Amygdala (tissue), 56 donors: ENCODE measurements at places on chromosomes 12 and 14.

- no peak for DNase-seq
These were observed 154.3 kb downstream of the NTF3 start for GRCh38 chr12:5586201-5586600.

DNA sequence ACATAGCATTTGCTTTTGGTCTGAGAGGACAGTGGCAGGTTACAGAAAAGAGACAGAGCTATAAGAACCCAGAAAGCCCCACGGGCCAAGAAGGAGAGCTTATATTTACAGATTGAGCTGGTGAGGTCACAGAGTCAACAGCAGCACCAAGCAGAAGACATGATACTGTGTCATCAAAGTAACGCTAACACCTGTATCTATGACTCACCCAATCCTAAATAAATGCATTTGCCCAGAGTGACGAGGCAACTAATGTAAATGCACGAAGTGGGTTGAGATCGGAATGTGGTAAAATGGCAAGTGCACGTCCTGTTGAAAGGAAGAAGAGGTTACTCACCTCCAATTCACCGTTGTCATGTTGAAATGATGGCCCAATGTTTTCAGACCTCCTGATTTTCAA is 6.7 kb upstream of the CD163L1 start:
- no peak for DNase-seq

DNA sequence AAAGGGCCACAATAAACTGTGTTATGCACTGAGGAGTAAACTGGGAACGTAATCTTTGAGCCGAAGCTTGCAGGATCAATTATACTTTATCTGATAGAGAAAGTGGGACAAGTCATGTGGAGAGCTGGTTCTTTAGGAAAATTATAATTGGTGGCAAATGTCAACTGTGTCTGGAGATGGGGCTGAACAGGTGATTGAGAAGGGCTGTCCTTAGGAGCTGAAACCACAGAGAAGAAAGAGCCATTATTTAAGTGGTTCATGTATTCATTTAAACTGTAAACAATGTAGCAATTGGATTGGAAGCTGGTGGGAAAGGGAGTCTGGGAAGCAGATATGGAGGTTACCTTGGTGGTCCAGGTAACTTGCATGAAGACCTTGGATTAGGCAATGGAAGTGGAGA is 193.1 kb downstream of the NPAS3 start:
- no peak for DNase-seq

DNA sequence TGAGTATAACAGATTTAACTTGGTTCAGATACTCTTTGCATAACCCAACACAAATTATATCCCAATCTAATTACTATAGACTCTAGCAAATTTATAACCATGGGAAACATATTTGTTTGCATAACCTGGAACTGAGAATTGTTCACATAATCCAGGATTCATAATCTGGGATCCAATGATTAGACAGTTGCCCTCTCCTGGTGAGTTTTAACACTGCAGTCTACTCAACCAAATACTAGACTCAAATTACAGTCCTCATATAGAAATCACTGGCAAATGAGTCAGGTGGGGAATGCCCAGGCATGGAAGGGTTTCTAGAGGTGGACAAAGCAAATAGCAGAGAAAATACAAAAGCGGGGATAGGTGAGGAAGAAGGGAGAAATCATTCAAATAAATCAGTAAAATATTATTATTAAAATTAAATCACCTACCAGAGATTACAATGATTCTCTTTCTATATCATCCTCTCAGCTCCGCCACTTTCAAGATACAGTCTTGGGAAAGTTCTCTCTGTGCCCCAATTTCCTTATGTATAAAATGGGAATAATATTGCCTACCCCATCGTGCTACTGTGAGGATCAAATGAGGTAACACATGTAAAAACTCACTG is 9.4 kb downstream of the GCH1 start:
- DNase-seq, result no peak

- no peak for DNase-seq
These were observed 412.4 kb downstream of the PCNX1 start for GRCh38 chr14:71319666-71320065.

DNA sequence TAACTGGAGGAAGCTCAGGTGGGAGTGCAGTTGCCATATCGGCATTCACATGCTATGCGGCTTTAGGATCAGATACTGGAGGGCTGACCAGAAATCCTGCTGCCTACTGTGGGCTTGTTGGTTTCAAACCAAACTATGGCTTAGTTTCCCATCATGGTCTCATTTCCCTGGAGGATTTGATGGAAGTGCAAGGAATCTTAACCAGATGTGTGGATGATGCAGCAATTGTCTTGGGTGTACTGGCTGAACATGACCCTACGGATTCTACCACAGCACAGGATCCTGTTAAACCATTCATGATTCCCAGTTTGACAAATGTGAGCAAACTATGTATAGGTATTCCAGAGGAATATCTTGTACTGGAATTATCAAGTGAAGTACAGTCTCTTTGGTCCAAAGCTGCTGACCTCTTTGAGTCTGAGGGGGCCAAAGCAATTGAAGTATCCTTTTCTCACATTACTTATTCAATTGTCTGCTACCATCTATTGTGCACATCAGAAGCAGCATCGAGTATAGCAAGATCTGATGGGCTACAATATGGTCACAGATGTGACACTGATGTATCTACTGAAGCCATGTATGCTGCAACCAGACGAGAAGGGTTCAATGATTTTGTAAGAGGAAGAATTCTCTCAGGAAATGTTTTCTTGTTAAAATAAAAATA is 42.9 kb downstream of the RALGAPA1 start:
- no peak for DNase-seq

DNA sequence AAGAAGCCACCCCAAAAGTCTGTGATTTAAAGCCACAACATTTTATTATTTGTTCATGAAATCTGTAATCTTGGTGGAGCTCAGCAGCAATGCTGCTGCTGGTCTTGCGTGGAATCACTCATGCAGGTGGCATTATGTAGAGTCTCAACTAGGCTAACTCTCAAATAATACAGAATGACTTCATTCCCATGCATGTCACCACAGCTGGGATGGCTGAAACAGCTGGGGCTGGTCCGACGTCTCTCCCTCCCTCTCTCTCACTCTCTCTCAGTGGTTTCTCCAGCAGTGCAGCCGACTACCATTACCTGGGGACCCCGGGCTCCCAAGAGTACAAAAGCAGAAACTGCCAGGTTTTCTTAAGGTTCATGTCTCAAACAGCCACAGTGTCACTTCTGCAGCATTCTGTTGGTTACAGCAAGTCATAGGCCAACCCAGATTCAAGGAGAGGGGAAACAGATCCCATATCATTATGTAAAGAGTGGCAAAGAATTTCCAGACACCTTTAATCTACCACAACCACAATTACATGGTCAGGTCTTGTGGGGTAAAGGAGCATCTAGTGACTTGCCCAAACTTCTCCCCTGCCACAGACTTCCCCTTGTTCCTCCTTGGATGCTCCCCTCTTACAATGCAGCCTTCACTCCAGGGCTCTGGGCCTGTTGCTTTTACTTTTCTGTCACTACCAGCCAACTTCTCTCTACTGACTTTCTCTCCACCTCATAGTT is 192.0 kb upstream of the HMGA2 start:
- no peak for DNase-seq

GRCh38 chr14:104632781-104633180 is 28.2 kb upstream of the TMEM179 start:
- no peak for DNase-seq

DNA sequence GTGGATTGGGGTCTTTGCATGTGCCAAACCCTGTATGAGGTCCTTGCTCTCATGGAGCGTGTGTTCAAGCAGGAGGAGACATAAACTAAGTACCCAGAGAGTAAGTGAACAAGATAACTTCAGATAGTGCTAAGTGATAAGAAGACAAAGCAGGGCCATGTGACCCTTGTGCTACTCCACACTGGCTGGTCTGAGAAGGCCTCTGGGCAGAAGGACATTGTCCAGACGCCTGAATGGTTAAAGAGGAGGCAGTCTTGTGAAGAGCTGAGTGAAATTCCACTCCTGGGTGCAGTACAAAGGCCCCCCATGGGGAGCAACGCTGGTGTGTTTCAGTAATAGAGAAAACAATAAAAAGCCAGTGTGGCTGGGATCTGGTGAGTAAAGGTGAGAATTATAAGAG is 93.3 kb upstream of the RIC8B start:
- no peak for DNase-seq

GRCh38 chr12:123363390-123363739 is 1.3 kb downstream of the SBNO1 start:
- DNase-seq, result no peak

DNA sequence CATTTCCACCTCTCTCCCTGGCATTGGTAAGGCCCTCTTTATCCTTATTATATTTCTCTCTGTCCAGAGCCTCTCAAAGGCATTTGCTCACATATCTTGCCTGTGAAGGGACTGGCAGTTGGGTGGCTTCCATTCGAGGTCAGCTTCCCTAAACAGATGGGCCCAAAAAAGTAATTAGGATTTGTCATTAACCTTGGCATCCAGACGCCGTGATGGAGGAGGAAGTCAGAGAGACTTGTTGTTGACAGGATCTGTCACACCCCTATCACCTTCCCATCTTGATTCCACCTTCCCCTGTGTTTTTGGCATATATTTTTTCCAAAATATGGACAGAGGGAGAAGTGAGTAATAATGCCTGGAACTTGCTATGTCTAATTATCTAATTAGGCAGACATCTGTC is 54.0 kb upstream of the OAS1 start:
- no peak for DNase-seq

DNA sequence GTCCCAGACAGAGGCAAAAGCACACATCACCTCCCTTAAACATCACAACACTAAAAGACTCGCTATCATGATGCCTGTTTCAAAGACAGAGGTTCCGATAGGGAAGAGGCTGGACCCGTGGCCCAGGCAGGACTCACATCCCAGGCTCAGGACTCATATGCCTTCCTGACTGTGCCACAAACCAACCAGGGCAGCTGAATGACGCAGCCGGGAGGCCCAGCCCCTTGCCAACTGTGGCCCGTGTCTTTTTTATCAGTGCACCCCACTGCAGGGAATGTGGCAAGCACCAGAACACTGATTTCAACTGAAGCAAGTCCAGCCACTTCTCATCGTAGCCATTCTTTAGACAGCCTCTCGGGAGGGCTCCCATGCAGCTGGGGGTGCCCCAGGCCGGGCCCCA is 132.3 kb downstream of the KSR2 start:
- DNase-seq, result no peak

DNA sequence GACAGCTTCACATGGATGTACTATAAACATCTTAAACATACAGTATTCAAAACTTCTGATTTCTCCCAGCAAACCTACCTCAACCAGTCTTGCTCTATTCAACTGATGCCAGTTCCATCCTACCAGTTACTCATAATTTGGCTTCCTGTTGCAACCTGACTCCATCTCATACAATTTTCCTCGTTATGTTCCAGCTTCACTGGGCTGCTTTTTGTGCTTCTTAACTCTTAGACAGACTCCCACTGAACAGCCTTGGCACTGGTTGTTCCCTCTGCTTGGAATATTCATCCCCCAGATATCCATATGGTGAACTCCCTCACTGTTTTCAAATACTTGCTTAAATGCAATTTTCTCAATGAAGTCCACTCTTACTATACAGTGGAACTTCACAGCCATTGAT is 249.2 kb downstream of the AEBP2 start:
- DNase-seq, result no peak

DNA sequence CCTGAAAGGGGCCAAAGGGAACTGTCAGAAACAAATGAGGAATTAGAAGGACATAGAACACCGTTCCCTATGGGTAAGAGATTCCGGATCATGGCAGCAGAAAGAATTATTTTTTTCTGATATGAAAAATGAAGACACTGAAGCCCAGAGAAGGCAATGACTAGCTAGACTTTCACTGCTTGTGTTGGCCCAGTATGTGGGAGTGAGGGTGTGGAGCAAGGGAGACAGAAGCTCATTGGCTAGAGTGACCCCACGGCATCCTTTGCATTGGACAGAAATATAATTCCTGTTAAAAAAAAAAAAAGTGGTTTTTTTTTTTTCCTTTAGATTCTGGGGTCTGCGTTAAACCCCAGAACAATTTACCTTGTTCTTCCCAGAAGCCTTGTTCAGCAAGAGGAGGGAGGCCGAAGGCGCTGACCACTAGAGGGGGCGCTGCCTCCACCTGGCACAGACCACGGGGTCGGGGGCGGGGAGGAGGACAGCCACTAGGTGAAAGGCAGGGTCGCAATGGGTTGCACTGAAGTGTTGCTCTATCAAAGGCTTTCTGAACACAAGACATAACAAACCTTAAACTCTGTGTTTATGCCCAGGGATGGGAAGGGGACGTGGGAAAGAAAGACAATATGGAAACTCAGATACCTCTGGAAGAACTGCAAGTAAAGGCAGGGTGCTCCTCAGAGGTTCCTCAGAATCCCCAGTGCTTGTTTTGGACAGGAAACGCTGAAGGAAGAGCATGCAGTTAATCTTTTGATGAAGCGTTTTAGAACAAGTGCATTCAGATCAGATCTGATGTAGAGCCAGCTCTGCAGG is 156.8 kb downstream of the KCNA5 start:
- DNase-seq, result no peak

GRCh38 chr14:67441256-67441655 is 29.3 kb upstream of the PLEK2 start:
- DNase-seq, result no peak

GRCh38 chr12:52317468-52318052 is 3.6 kb downstream of the KRT83 start:
- DNase-seq, result no peak

DNA sequence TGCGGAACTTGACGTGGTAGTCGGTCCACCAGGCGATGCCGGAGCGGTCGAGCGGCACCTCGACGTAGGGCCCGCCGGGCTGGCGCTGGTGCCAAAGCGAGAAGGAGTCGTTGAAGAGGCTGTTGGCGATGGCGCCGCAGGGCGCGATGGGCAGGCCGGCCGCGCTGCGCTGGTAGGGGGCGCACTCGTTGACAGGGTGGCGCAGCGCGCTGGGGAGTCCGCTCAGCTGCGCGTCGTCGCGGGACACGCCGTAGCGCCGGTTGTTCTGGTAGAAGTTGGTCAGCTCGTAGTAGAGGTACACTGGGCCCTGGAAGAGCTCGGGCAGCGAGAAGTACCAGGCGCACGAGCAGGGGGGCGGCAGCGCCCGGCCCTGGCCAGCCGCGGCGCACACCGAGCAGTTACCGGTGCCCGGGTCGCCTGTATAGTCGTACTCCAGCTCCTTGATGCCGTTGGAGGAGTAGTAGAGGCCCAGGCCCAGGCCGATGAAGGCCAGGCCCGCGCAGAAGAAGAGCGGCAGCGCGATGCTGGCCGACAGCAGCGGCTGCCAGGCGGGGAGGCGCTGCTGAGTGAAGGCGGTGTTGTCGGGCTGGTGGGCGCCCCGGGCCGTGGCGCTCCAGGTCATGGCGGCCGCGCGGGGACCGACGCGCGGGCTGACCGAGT is 482 bp downstream of the TMEM30B start:
- DNase-seq, result no peak

- no peak for DNase-seq
These were observed 12.8 kb downstream of the MTHFD1 start for GRCh38 chr14:64400829-64401459.

DNA sequence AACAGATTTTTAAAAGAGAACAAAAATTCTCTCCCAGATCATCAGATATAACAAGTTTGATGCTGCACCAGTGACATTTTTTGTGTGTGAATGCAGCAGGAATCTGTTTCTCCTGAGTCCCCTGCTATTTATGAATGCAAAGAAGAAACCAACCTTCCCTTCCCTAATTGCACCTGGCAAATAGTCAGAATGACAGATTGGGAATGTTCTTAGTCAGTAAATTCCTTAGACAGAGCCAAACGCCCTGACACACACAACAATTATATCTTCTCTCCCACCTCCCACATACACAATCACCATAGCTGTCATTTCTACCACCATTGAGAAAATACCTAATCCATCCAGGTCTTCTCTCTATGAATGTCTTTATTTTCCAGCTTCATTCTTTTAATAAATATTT is 174.4 kb downstream of the ALG10B start:
- DNase-seq, result no peak
